ENCODE measurements at places on chromosomes 12 and 14.

DNA sequence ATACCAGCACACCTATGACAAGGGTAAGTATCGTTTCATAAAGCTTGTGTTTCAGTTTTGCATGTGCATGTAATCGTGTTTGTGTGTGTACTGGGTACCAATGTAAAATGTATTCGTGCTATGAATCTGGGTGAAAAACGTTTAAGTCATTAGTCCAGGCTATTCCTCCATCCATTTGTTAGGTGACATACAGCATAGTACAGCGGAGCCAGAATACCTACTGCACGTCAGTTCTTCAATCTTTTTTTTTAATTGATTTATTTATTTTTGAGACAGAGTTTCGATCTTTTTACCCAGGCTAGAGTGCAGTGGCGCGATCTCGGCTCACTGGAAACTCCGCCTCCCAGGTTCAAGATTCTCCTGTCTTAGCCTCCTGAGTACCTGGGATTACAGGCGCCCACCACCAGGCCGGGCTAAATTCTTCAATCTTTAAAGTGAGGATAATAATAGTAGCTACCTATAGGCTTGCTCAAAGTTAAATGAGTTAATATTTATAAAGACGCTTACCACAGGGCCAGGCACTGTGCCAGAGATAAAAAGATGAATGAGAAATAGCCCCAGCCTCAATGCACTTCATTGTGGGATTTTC lies 661 bp upstream of the RPS26 start:
- no peak for DNase-seq

GRCh38 chr12:121003650-121004049 lies 12.6 kb downstream of the C12orf43 start:
- no peak for DNase-seq

- DNase-seq = no peak
Observed at GRCh38 chr12:132700212-132700822, 10.3 kb upstream of the PGAM5 start.

GRCh38 chr12:21413369-21414277 lies 23.8 kb upstream of the PYROXD1 start:
- no peak for DNase-seq

- DNase-seq = no peak
Observed at GRCh38 chr12:34377243-34378035, 355.1 kb downstream of the ALG10 start.
